Hematopoietic multipotent progenitor cell treated with erythropoietin and hydrocortisone succinate and interleukin-3 and kit ligand, for 8 days (in vitro differentiated cells): ENCODE measurements at places on chromosomes 2 and 18.

- no peak for DNase-seq
These were observed 115.5 kb downstream of the HDAC4 start for GRCh38 chr2:239285071-239285931.

- no peak for DNase-seq
These were observed 446.7 kb downstream of the SETBP1 start for GRCh38 chr18:45127405-45127804.

DNA sequence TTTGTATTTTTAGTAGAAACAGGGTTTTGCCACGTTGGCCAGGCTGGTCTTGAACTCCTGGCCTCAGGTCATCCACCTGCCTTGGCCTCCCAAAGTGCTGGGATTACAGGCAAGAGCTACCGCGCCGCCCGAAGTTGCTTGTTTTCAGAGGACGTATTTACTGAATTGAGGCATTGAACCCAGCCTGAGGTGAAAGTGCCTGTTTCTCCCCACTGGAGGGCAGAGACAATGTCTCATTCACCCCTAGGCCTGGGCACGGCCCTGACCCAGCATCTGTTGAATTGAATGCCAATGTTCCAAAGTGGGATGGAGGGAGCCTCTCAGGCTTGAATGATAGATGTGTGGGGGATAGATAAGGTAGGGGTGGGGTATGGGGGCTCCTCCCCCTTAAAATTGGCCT lies 4.5 kb upstream of the TMBIM1 start:
- DNase-seq: peak; percentile 63

- no peak for DNase-seq
These were observed 504.9 kb downstream of the TNS1 start for GRCh38 chr2:217497843-217498377.

GRCh38 chr2:219570194-219570923 lies 980 bp downstream of the OBSL1 start:
- DNase-seq: no peak

DNA sequence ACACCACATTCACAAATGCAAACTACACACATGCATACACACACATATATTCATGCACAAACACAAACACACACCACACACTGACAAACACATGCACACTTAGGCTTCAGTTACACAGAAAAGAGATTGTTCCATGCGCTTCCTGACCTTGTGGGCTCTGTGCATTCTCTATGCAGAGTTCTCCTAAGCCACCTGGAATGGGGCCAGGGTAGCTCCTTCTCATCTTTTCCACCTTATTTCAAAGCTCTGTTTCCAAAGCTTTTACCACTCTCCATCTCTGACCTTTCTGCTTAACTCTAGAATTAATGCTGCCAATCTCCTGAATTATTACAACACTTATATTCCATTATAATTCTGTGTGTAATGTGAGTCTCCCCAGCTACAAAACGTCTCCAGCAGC lies 522.3 kb upstream of the MYT1L start:
- no peak for DNase-seq

DNA sequence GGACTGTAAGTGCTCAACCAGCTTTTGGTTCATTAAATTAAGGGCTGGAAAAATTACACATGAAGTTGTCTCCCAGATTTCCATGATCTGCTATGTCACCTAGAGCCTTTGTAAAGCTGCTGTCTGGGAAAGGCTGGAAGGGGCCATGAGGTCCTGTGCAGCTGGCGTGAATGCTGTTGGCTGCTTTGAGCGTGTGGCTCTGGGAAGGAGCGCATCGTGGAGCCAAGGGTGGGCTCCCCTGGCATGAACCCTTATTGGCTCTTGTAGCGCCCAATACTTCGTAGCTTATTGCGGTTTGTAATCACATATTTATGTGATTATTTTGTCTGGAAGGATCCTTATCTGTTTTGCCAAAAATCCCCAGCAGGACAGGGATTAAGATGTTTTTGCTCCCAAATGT lies 70.5 kb upstream of the LMAN1 start:
- DNase-seq: no peak

DNA sequence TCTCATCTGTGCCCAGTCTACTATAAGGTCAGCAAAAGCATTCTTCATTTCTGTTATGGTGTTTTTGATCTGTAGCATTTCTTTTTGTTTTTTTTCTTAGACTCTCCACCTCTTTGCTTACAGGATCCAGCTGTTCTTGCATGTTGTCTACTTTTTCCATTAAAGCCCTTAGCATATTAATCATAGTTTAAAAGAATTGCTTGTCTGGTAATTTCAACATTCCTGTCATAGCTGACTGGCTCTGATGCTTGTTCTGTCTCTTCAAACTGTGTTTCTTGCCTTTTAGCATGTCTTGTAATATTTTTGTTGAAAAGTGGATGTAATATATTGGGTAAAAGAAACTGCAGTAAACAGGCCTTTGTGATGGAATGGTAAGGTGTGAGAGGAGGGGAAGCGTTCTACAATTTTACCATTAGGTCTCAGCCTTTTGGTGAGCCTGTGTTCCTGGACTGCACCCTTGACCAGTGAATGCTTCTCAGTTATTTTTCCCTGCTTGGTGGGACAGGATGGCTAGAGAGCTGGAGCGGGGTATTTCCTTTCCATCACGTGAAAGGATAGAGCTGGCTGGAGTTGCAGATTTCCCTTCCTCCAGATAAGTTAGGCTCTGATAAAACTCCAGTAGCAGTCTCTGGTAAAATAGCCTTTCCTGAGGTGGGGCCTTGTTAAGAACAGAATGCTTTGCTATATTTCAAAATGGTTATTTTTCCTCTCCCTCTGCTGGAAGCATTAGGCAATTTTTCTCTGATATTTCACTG lies 65.4 kb downstream of the PLA2R1 start:
- no peak for DNase-seq

DNA sequence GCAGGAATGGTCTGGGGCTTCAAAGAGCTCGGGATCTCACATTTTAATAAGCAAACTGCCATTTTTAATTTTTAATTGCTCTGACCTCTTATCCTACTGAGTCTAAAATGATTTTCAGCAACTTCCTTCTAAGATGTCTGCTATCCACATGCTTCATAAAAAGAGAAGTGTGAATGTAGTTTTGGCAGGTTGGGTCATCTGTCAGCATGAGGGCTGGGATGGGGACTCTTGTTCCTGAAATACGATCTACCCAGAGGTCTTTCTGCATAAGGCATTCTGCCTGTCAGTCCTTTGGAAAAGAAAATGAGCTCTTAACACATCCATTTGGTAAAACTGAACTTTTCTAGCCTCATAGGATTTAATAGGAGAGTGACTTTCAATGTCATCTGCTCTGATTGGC lies 252.8 kb upstream of the APCDD1 start:
- no peak for DNase-seq

- no peak for DNase-seq
These were observed 4.0 kb upstream of the SLC66A2 start for GRCh38 chr18:79955302-79956075.

DNA sequence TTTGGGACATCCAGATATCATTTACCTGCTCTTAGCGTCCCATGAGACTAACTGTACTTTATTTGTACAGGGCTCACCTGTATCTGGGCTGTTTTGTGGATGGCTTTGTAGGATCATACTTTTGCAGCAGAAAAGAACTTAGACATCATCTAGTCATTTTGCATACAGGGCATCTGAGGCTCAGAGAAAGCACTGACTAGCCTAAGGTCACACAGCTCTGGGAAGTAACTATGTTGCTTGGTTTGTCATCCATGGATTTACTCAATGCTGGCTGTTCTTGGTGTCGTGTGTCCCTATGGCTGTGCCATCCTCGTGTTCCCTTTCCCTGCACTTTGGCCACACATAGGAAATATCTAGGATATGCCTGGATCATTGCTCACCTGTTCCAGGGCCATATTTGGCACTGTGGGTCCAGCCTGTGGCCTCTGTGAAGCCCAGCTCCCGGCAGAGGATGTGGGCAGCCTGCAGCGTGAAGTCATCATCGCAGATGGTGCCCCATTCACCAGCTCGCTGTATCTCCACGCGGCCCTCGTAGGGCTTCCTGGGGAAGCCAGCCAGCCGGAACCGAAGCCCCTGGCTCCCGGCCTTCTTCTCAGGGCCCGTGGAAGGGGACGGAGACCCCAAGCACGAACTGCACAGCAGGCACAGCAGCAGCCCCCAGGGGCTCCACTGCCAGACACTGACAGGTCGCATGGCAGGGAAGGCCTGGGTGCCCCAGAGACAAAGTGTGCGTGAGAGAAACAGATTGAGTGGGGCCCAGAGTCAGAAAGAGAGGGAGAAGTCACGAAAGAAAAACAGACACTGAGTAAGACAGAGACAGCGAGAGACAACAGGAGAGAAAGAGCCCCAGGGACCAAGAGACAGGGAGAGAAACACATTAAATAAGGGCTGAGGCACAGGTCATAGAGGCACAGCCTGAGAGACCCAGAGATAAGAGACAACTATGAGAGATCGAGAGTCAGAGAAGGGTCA lies 1.5 kb downstream of the LOXL3 start:
- no peak for DNase-seq

DNA sequence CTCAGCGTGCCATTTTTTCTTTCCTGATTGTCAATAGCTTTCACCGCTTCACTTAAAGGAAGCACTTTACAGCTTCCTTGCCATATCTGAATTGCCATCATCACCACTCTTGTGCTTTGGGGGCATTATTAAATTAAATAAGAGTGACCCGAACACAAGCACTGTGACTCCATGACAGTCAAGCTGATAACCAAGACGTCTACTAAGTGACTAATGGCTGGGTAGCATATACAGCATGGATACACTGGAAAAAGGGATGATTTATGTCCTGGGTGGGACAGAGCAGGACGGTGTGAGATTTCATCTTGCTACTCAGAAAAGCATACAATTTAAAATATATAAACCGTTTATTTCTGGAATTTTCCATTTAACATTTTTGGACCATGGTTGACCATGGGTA lies 24.3 kb upstream of the AFF3 start:
- DNase-seq: no peak

DNA sequence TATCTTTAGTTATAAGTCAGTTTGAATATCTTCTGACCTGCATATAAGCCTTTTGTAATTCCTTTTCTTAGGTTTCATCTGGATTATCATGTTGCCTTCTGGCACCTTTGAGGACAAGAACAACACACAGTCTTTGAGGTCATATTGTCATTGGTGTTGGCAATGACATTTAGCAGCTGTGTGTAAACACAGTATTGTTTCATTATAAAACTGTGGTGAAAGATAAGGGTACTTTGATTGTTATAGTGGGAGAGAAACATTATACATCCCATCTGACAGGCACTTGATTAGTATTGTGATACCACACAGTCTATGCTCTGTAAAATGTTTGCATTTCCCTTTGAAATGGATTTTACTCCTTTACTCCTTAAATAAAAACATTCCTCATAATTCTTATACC lies 313.5 kb downstream of the RPRM start:
- DNase-seq: no peak

- DNase-seq: no peak
These were observed 207.4 kb upstream of the NRP2 start for GRCh38 chr2:205474741-205475415.

- no peak for DNase-seq
These were observed 64.7 kb downstream of the FAM228A start for GRCh38 chr2:24239553-24239952.

- no peak for DNase-seq
These were observed 177.5 kb downstream of the GFPT1 start for GRCh38 chr2:69209482-69209881.

- DNase-seq: no peak
These were observed 136.8 kb downstream of the TTC32 start for GRCh38 chr2:19764998-19765397.

GRCh38 chr2:233832414-233832813 lies 21.9 kb downstream of the HJURP start:
- no peak for DNase-seq

DNA sequence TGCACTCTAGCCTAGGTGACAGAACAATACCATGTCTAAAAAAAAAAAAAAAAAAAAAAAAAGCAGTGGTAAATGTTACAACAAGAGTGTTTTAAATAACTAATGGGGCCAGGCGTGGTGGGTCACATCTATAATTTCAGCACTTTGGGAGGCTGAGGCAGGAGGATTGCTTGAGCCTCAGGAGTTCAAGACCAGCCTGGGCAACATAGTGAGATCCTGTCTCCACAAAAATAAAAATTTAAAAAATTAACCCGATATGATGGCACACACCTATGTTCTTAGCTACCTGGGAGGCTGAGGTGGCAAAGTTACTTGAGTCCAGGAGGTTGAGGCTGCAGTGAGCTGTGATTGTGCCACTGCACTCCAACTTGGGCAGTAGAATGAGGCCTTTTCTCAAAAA lies 37.1 kb downstream of the PAPOLG start:
- no peak for DNase-seq

DNA sequence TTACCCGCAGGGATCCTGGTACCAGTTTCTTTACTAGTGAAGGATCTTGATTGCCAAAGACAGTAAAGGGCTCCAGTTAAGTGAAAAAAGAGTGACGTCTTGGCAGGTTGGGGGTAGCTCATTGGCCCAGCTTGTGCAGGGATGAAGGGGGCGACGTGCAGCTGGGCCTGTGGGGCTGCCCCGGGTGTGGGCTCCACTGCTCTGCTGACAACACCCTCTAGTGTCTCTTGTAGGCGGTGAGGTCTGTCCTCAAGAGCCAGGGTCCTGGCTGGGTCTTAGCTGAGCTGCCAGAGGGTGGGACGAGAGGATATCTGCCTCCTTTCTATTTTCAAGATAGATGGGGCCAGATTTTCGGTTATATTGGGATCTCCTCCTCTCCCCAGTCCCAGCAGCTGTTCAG lies 6.1 kb downstream of the ARHGEF4 start:
- DNase-seq: no peak

- no peak for DNase-seq
These were observed 210.4 kb downstream of the CDH19 start for GRCh38 chr18:66393463-66393862.

DNA sequence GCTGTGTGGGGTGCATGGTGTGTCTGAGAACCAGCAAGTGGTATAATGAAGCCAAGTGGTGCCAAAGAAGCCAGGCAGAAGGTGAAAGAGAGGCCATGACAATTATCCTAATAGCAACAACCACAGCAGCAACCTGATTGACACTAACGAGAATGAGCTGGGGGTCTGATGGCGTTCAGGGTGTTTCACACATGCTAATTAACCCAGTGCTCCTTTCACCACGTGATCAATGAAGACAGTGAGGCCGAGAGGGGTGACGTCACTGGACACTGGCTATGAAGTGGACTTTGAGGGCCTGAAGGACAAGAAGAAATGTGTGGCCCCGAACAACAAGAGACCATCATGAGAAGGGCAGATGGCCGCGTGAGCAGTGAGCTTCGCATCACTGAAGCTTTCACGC lies 364.4 kb upstream of the ID2 start:
- DNase-seq: no peak

GRCh38 chr2:166373951-166374350 lies 1.8 kb downstream of the SCN9A start:
- DNase-seq: peak; percentile 63

- no peak for DNase-seq
These were observed 96.2 kb downstream of the NYAP2 start for GRCh38 chr2:225495706-225496105.

GRCh38 chr2:68591225-68591624 lies 52.2 kb upstream of the PROKR1 start:
- DNase-seq: no peak

GRCh38 chr2:128092656-128093055 lies 1.7 kb downstream of the UGGT1 start:
- DNase-seq: peak; percentile 96

DNA sequence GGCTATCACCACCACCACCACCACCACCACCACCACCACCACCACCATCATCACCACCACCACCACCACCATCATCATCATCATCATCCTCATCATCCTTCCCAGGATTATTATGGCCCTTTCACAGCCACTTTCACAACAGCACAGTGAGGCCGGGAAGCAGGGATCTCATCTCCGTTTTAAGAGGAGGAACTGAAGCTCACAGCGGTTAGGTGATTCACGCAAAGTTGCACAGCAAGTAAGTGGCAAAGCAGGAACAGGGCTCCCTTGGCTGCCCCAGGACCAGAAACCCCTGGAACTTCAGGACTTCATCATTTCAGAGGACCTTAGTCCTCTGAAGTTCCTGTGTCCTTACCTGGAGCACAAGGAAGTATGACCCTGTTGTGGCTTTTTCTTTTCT lies 26.8 kb downstream of the MRPL35 start:
- no peak for DNase-seq
